Tibial nerve (tissue), 4 donors: ENCODE measurements at places on chromosomes 16 and 17.

GRCh38 chr16:24906901-24907300 is 61.1 kb downstream of the SLC5A11 start:
- H3K4me3 ChIP-seq = no peak overlapping the region
- H3K36me3 ChIP-seq = no peaks in the 10 kb centered on the region
- peaks cover 4% of the 10 kb centered on the region for H3K4me1 ChIP-seq
- H3K27me3 ChIP-seq = no peaks in the 10 kb centered on the region
- no peak overlapping the region for H3K27ac ChIP-seq
- no peak for DNase-seq

DNA sequence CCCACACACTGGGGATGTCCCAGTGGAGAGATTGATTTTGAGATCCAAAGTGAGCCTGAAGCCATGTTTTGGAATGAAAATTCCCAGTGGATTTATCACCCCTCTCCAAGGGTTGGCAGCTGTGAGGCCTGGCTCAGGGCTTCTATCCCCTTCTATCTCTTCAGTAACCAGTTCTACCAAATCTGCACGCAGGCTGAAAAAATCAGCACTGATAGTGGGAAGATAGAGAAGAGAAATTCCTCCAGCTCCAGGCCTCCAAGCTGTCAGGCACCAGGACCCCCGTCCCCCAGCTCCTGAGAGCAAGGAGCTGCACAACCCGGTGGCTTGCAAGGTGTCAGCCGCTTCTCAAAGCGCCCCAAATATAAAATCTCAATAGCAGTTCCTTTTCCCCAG is 1.0 kb downstream of the FLOT2 start:
- H3K4me3 ChIP-seq = peak overlapping the region; percentile 87
- H3K27me3 ChIP-seq = no peaks in the 10 kb centered on the region
- H3K36me3 ChIP-seq = no peaks in the 10 kb centered on the region
- peaks cover 65% of the 10 kb centered on the region for H3K4me1 ChIP-seq
- no peak for DNase-seq

DNA sequence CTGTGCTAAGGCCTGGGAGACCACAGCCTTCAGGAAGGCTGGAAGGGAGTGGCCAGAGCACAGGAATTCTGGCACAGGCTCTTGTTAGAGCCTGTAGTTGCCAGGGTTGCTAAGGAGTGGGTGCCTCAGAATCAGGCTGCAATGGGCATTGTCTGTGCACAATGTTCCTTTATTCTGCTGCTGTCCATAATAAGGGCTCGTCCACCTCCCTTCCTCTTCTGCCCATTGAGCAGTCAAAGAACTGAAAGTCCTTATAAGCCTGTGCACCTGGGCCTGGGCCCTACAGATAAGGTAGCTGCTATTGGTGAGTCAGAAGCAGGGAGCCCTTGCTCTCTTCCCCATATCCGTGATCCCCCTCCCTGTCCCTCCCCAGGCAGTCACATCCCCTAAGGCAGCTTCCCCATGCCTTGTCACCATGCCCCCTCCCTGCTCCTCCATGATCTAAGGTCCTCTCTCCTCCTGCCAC is 5.4 kb upstream of the CNGB1 start:
- no peak for DNase-seq
- H3K27me3 ChIP-seq = no peaks in the 10 kb centered on the region
- H3K4me1 ChIP-seq = no peaks in the 10 kb centered on the region
- H3K4me3 ChIP-seq = no peak overlapping the region

GRCh38 chr16:58160855-58161254 is 31.7 kb upstream of the CFAP20 start:
- no peak for DNase-seq
- H3K27me3 ChIP-seq = no peaks in the 10 kb centered on the region
- H3K4me1 ChIP-seq = no peaks in the 10 kb centered on the region
- peaks cover 12% of the 10 kb centered on the region for H3K36me3 ChIP-seq

DNA sequence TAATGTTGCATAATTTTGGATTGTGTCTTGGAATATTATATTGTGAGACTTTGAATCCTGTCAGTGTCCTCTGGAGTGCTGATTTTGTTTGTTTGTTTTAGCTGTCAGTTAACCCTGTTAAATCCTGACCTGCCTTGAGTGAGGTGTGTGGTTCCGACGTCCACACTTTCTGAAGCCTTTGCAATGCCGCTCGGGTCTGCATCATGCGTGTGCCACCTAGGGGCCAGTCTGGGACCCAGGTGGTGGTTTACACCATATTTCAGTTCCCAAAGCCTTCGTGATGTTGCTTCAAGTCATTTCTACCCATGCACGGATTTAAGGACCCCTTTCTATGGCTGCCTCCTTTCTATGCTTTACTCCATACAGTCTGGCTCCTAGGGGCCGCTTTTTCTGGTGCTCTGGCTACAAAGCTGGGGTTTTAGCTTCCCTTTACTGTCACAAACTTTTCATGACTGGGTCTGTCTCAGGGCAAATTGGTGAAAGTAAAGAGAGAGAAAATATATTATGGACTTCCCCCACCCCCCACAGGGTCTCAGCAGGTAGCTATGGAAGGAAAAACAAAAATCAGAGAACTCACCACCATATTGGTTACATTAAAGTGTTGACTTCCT is 11.4 kb upstream of the OR4D1 start:
- H3K4me1 ChIP-seq = no peaks in the 10 kb centered on the region
- H3K4me3 ChIP-seq = no peak overlapping the region
- no peaks in the 10 kb centered on the region for H3K36me3 ChIP-seq
- H3K27me3 ChIP-seq = peaks cover 7% of the 10 kb centered on the region
- DNase-seq = no peak
- no peak overlapping the region for H3K27ac ChIP-seq

GRCh38 chr17:72008236-72008876 is 112.5 kb upstream of the SOX9 start:
- H3K27me3 ChIP-seq = no peaks in the 10 kb centered on the region
- no peaks in the 10 kb centered on the region for H3K36me3 ChIP-seq
- H3K4me1 ChIP-seq = no peaks in the 10 kb centered on the region
- H3K4me3 ChIP-seq = no peak overlapping the region
- DNase-seq = no peak
- H3K27ac ChIP-seq = no peak overlapping the region

- H3K4me1 ChIP-seq = peaks cover 57% of the 10 kb centered on the region
- H3K27me3 ChIP-seq = no peaks in the 10 kb centered on the region
- H3K36me3 ChIP-seq = no peaks in the 10 kb centered on the region
- DNase-seq = peak; percentile 80
- peak within 1 kb of the TSS; percentile 89 for H3K27ac ChIP-seq
These were observed at the start of gene CIAO2B for GRCh38 chr16:66934138-66934838. Gene CIAO2B (minus strand): TSS chr16:66934402. CDS start chr16:66934364, 38 bp downstream.

- no peaks in the 10 kb centered on the region for H3K36me3 ChIP-seq
- no peaks in the 10 kb centered on the region for H3K4me1 ChIP-seq
- no peak overlapping the region for H3K4me3 ChIP-seq
- no peak for DNase-seq
- H3K27me3 ChIP-seq = no peaks in the 10 kb centered on the region
- H3K27ac ChIP-seq = no peak overlapping the region
These were observed 103.4 kb downstream of the IRF8 start for GRCh38 chr16:86002178-86002900.

DNA sequence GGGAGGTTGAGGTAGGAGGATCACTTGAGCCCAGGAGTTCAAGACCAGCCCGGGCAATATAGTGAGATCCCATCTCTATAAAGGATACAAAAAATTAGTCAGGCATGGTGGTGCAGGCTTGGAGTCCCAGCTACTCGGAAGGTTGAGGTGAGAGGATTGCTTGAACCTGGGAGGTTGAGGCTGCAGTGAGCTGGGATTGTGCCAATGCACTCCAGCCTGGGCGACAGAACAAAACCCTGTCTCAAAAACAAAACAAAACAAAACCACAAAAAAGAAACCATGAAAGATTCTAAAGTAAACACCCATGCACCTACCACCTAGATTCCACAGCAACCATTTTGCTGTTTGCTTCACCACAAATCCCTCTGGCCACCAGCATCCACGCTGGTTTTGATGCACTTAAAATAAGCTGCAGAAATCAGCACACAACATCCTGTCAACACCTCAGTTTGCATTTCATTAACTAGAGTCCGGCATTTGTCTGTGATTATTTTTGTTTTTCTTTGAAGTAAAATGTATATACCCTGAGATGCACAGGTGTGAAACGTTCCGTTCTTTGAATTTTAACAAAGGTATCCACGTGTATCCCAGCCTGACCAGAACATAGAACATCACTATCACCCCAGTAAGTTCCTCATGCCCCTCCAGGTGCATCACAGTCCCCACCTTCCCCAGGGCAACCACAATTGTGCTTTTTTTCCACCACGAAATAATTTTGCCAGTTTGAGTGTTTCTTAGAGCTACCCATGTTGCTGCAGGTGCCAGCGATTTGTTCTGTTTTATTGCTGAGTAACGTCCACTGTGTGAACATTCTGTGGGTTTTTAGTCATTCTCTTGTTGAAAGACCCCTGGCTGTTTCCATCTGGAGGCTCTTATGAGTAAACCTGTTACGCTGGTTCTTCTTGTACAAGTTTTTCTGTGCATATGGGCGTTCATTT is 191.5 kb downstream of the SEC14L1 start:
- H3K36me3 ChIP-seq = no peaks in the 10 kb centered on the region
- no peaks in the 10 kb centered on the region for H3K27me3 ChIP-seq
- peak; percentile 12 for DNase-seq
- H3K4me3 ChIP-seq = no peak overlapping the region
- no peaks in the 10 kb centered on the region for H3K4me1 ChIP-seq
- peak overlapping the region; percentile 24 for H3K27ac ChIP-seq

DNA sequence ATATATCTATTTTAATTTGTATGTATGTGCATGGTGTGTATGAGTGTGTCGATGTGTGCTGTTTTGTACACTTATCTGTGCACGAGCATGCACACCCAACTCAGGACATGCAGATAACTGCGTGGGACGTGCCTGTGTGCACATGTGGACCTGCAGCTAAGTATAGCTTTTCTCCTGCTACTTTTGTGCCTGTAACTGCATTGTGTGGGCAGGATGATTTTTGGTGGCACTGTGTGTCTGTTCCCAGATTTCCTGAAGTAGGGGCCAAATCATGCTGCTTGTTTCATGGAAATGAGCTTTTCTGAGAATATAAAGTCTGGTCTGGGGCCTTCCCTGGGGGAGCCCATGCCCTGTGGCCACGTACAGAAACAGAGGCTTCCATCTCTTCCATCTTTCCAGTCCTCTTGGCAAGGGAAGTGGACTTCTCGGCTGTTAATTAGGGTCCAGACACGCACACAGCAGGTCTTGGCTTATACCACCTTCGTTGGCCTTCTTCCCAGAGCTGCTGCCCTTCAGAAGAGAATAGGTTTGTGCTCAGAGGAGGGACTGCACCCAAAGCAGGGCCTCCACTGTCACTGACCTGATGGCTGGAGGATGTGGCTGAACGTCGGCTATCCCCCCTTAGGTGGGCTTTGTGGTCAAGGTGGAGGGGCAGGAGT is 30.2 kb downstream of the SPNS3 start:
- H3K4me3 ChIP-seq = no peak overlapping the region
- no peaks in the 10 kb centered on the region for H3K36me3 ChIP-seq
- no peaks in the 10 kb centered on the region for H3K27me3 ChIP-seq
- DNase-seq = no peak
- H3K4me1 ChIP-seq = no peaks in the 10 kb centered on the region

DNA sequence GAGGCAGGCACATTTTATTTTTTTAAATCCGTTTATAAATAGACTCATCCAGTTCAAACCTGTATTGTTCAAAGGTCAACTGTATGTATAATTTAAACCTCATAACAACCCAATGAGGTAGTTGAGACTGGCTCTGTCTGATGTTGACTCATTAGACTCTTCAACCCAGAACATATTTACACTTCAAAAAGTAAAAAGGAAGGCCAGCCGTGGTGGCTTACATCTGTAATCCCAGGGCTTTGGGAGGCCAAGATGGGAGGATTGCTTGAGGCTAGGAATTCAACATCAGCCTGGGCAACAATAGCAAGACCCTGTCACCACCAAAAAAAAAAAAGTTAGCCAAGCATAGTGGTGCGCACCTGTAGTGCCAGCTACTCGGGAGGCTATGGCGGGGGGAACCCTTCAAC is 32.5 kb upstream of the DHRS7B start:
- H3K27me3 ChIP-seq = no peaks in the 10 kb centered on the region
- DNase-seq = no peak
- H3K4me3 ChIP-seq = no peak overlapping the region
- no peak overlapping the region for H3K27ac ChIP-seq
- H3K36me3 ChIP-seq = no peaks in the 10 kb centered on the region

DNA sequence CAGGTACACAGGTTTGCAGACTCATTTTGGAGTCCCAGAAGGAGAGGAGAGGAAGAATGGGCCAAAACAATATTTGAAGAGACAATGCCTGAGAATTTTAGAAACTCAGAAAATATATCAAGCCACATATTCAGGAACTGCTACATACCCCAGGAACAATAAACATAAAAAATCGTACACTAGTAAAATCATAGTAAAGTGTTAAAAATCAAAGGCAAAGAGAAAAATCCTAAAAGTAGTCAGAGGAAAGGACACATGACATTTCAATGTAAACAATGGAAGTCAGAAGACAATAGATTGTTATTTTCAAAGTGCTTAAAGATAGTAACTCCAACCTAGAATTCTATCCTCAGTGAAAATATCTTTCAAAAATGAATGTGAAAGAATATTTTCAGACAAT is 28.5 kb upstream of the NACA2 start:
- H3K27ac ChIP-seq = no peak overlapping the region
- no peak for DNase-seq
- no peaks in the 10 kb centered on the region for H3K4me1 ChIP-seq

GRCh38 chr17:44323359-44324091 is 1.1 kb downstream of the SLC25A39 start:
- peak overlapping the region; percentile 99 for H3K4me3 ChIP-seq
- no peaks in the 10 kb centered on the region for H3K36me3 ChIP-seq
- no peak for DNase-seq
- no peaks in the 10 kb centered on the region for H3K27me3 ChIP-seq

GRCh38 chr16:48547530-48547929 is 62.5 kb downstream of the N4BP1 start:
- H3K4me3 ChIP-seq = no peak overlapping the region
- DNase-seq = no peak
- no peak overlapping the region for H3K27ac ChIP-seq
- H3K36me3 ChIP-seq = peaks cover 74% of the 10 kb centered on the region

GRCh38 chr16:31467151-31467773 is 4.7 kb upstream of the TGFB1I1 start:
- peaks cover 17% of the 10 kb centered on the region for H3K4me1 ChIP-seq
- H3K4me3 ChIP-seq = no peak overlapping the region
- DNase-seq = no peak
- no peaks in the 10 kb centered on the region for H3K36me3 ChIP-seq
- H3K27ac ChIP-seq = no peak overlapping the region

DNA sequence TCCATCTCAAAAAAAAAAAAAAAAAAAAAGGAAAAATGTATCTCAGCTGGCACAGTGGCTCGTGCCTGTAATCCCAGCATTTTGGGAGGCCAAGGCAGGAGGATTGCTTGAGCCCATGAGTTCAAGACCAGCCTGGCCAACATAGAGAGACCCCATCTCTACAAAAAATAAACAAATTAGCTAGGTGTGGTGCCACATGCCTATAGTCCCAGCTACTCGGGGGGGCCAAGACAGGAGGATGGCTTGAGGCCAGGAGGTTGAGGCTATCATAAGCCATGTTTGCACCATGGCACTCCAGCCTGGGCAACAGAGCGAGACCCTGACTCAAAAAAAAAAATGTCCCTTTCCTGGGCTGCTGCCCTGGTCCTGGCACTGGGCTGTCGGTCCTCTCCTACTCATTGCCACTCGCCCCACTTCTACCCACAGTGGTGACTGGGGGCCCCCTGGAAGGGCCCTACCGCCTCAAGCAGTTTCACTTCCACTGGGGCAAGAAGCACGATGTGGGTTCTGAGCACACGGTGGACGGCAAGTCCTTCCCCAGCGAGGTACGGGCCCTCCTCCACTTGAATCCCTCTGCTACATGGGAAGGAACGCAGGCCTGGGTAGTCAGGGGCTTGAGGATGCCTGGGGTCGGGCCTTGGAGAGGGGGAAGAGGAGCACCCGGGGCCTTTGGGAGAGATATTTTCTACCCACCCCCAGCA is 6.1 kb downstream of the CA7 start:
- no peak overlapping the region for H3K27ac ChIP-seq
- no peak for DNase-seq
- no peaks in the 10 kb centered on the region for H3K4me1 ChIP-seq
- H3K36me3 ChIP-seq = no peaks in the 10 kb centered on the region
